ENCODE measurements at places on chromosomes 5 and 9. TPM values are rescaled to one million over a fixed set of nuclear protein-coding genes. Genes with fewer than 3 reads are reported as not detected.

Gene LHX2
- total RNA-seq: not detected

GRCh38 chr5:117649821-117650220, 1075.2 kb upstream of the SEMA6A start:
- no peak for DNase-seq

DNA sequence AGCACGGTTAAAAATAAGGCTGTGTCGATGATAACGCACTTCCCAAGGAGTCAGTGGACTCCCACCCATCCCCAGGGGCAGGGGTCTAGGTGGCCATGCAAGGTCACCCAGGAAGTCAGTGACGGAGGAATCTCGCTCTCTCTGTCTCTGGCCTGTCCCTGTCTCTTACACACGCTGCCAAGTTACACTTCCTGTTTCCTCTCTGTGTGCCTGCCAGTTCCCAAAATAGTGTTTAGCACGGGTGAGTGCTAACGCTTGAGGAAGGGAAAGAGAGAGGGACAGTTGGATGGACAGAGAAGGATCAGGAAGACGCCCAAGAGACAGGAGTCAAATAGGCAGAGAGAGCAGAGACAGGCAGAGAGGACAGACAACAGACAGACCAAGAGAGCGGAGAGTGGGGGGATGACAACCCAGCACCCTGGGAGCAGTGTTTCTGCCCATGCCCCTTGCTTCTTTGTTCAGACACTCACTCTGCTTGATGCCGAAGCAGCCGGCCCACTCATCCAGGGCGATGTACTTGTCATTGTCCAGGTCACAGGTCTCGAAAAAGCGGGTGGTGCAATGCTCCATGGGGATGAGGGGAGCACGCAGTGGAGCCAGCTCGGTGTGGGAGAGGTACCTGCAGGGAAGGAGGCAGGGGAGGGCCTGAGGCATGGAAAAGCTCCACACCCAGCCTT, 23.0 kb downstream of the SPARC start:
- DNase-seq: no peak

DNA sequence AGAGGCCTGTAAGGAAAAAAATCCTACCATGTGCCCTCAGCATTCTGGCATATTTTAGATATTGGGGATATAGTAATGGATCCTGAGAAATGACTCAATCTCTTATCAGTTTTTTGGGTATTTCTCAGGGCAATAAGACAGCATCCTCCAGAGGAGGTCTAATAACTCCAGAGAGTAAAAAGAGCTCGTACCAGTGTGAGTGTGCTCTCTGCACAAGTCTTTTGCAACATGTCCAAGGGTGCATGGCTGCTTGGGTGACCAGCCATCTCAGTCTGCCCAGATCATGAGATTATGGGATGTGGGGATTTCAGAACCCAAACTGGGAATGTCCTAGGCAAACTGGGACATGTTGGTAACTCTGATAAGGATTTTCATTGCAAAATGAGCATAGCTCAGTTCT, 15.3 kb downstream of the ASPN start:
- DNase-seq: no peak

DNA sequence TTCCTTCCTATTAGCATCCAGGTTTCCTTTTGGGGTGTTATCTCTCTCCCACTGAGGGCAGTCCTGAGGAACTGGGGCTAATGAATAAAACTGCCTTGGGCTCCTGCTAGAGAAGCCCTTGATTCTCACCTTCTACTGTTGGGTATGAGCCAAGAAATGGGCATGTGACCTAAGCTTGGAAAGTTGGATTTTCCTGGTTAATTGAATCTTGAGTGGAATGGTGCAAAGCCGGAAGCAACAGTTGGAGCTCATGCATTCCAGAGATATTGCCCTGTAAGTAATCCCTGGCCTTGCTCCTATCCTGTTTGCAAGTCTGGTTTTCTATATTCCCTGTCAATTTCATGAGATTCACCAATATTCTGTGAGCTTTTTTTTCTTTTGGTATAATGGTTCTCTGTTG, 158.5 kb upstream of the ELL2 start:
- DNase-seq: no peak

DNA sequence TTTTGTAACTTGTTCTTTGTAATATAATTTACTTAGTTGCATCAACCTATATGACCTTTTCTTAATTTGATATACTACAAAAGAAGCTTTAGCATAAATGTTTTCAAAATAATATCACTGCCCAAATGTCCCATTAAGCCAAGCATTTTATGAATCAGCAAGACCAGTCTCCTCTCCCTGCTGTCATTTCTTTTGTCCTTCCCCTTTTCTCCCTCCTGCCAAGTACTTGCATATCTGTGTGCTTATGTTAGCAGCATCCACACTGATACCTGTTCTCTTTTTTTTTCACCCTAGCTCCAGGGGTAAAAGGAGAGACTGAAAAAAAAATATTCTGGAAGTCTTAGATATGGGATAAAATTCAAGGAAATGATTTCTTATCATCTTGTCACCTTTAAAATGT, 69.7 kb downstream of the ZSWIM6 start:
- DNase-seq: no peak
